ENCODE measurements at places on chromosomes 3 and 15. TPM values are rescaled to one million over a fixed set of nuclear protein-coding genes. Genes with fewer than 3 reads are reported as not detected.

HACD2 gene
- total RNA-seq = 34.6 TPM

GRCh38 chr3:115388166-115388565, 235.1 kb upstream of the GAP43 start:
- no peak for DNase-seq

- DNase-seq = no peak
Measured at GRCh38 chr3:52443791-52444687, 864 bp downstream of the SEMA3G start.

DNA sequence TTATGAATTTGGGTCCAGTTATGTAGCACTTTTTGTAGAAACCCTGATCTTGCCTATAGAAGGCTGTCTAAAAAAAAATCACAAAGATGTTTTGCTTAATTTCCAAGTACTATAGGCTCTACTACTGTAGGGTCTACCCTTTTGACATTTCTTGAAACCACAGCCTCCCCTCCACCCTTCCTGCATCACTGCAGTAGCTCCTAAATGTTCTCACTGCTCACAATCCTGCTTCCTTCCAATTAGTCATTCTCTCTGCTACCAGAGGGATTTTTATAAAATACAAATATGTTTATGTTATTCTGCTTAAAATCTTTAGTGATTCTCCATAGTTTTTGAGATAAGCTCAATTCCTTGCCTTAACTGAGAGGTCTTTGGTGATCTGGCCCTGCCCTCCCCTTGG, 114.0 kb downstream of the CYP19A1 start:
- no peak for DNase-seq

GRCh38 chr3:130772129-130772528, 25.5 kb upstream of the PIK3R4 start:
- DNase-seq = no peak

- no peak for DNase-seq
Measured at GRCh38 chr15:37143351-37143750, 43.0 kb upstream of the MEIS2 start.

All from left cardiac atrium (tissue), 4 donors.